Upper lobe of right lung (tissue), 1 donor: ENCODE measurements at places on chromosomes 7 and 10. TPM values are rescaled to one million over a fixed set of nuclear protein-coding genes. Genes with fewer than 3 reads are reported as not detected.

GRCh38 chr7:29877196-29877595 is 70.9 kb downstream of the WIPF3 start:
- no peak overlapping the region for H3K4me3 ChIP-seq
- H3K36me3 ChIP-seq, result no peaks in the 10 kb centered on the region
- DNase-seq, result no peak
- H3K27ac ChIP-seq, result no peak overlapping the region
- H3K27me3 ChIP-seq, result no peaks in the 10 kb centered on the region

- no peak for DNase-seq
- H3K4me1 ChIP-seq, result peaks cover 6% of the 10 kb centered on the region
- peaks cover 45% of the 10 kb centered on the region for H3K36me3 ChIP-seq
- H3K27me3 ChIP-seq, result no peaks in the 10 kb centered on the region
- no peak overlapping the region for H3K27ac ChIP-seq
- no peak overlapping the region for H3K4me3 ChIP-seq
Measured at GRCh38 chr7:100063376-100063775, 13.8 kb downstream of the ZSCAN21 start.

GRCh38 chr10:478471-479245 is 210.8 kb downstream of the DIP2C start:
- H3K27ac ChIP-seq, result no peak overlapping the region
- no peak overlapping the region for H3K4me3 ChIP-seq
- DNase-seq, result peak; percentile 52
- H3K27me3 ChIP-seq, result no peaks in the 10 kb centered on the region
- H3K36me3 ChIP-seq, result no peaks in the 10 kb centered on the region

DNA sequence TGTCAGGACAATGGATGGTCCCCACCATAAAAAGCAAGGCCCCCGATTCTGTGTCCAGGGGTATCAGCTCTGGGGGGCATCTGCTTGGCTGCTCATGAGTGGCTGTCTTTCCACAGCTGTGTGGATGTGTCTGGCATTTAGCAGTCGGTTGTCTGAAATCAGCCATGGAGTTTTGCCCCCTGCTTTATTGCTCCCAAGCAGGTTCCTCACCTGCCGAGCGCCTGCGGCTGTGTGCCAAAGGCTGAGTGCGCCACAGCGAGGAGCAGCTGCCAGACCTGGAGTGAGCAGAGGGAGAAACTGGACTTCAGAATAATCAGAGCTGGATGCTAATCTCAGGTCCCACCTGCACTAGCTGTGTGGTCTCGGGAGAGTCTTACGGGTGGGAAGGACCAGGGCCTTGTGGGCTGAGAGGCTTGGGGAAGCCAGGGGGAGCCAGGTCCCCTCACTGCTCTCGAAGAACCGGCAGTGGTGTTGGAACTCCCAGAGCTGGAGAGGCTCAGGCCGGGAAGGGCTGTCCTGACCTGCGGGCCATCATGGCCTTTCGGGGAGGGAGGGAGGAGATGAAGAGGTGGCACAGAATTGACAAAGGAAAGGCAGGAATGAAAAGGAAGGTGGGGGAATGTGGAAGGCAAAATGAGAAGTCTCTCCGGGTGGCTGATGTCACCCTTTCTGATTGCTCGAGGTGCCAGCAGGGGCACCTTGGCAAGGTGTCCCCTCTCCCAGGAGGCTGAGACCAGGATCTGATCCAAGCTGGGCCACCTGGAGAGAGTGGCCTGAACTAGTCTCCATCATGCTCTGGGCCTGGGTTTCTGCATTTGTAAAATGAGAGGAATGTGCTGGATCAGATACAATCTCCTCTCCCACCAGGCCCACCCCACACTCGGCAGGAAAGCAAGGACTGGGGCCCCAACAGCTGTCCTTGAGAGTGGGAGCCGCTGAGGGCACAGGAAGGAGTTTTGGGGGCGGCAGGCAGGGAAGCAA is 30.2 kb upstream of the LEP start:
- DNase-seq, result no peak
- H3K4me1 ChIP-seq, result no peaks in the 10 kb centered on the region

Gene CALHM2
- total RNA-seq, result 29.4 TPM

Gene KAZALD1
- total RNA-seq, result 8.4 TPM

Gene PDK4
- total RNA-seq, result 156 TPM

DNA sequence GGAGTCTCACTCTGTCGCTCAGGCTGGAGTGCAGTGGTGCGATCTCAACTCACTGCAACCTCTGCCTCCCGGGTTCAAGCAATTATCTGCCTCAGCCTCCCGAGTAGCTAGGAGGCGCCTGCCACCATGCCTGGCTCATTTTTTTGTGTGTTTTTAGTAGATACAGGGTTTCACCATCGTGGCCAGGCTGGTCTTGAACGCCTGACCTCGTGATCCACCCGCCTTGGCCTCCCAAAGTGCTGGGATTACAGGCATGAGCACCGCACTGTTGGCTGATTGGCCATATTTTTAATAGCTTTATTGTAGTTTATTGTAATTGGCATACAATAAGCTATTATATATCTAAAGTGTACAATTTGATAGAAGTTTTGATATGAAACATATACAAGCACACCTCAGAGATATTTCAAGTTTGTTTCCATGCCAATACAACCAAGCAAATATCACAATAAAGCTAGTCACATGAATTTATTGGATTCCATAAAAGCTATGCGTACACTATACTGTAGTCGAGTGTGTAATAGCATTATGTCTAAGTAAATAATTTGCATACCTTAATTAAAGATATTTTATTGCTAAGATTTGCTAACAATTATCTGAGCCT is 5.6 kb downstream of the PLEKHS1 start:
- DNase-seq, result no peak
- no peak overlapping the region for H3K4me3 ChIP-seq
- H3K27ac ChIP-seq, result no peak overlapping the region
- H3K36me3 ChIP-seq, result no peaks in the 10 kb centered on the region
- H3K4me1 ChIP-seq, result no peaks in the 10 kb centered on the region

- H3K4me3 ChIP-seq, result no peak overlapping the region
- H3K4me1 ChIP-seq, result no peaks in the 10 kb centered on the region
- H3K36me3 ChIP-seq, result no peaks in the 10 kb centered on the region
- no peak overlapping the region for H3K27ac ChIP-seq
Measured at GRCh38 chr7:132275416-132276233, 300.6 kb downstream of the PLXNA4 start.

DNA sequence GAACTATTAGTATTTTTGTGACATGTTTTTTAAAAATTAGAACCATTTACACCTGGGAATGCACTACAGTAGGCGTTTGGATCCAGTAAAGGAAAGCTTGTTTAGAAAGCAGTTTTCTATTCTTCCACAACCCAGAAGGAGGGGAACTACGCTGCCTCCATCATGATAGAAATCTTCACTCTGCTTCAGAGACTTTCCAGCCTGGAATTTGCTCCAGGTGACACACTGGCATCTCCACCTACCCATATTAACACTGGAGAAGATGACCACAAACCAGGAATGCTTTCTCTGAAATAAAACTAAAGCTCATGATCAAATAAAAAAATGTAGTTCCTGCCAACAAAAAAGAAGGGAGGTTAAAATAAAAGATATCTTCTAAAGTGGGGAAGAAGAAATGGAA is 66.3 kb downstream of the ARHGAP22 start:
- H3K4me1 ChIP-seq, result no peaks in the 10 kb centered on the region
- H3K4me3 ChIP-seq, result no peak overlapping the region
- H3K27ac ChIP-seq, result no peak overlapping the region
- H3K27me3 ChIP-seq, result no peaks in the 10 kb centered on the region

DNA sequence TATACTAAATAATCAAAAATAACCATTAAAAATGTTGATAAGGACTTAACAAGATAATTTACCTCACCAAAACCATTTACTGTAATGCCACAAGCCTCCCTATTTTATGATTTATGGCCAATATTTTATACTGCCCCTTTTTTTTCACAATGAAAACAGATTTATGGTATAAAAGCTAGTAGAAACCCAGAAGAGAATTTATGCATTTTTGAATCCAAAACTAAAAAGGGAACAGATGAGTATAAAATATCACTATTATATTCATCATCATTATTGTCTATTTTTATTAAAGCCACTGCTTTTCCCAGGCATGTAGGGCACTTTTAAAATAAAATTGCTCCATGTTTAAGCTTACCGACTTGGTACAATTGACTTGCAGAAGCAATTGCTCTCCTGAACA is 425.0 kb downstream of the PHTF2 start:
- no peak for DNase-seq
- no peak overlapping the region for H3K27ac ChIP-seq
- H3K4me3 ChIP-seq, result no peak overlapping the region
- no peaks in the 10 kb centered on the region for H3K27me3 ChIP-seq

- H3K4me1 ChIP-seq, result peaks cover 7% of the 10 kb centered on the region
- DNase-seq, result no peak
- no peak overlapping the region for H3K27ac ChIP-seq
- H3K36me3 ChIP-seq, result no peaks in the 10 kb centered on the region
- no peaks in the 10 kb centered on the region for H3K27me3 ChIP-seq
- no peak overlapping the region for H3K4me3 ChIP-seq
Measured at GRCh38 chr10:103683851-103684250, 171.5 kb downstream of the SH3PXD2A start.

- no peaks in the 10 kb centered on the region for H3K27me3 ChIP-seq
- no peaks in the 10 kb centered on the region for H3K4me1 ChIP-seq
- H3K36me3 ChIP-seq, result no peaks in the 10 kb centered on the region
Measured at GRCh38 chr10:26887611-26888215, 27.0 kb upstream of the ABI1 start.

GRCh38 chr7:158973440-158973839 is 117.1 kb downstream of the DYNC2I1 start:
- H3K36me3 ChIP-seq, result no peaks in the 10 kb centered on the region
- H3K4me3 ChIP-seq, result no peak overlapping the region
- no peaks in the 10 kb centered on the region for H3K27me3 ChIP-seq
- H3K27ac ChIP-seq, result no peak overlapping the region

Gene CYP2C9
- 0.20 TPM for total RNA-seq
